Stimulated activated CD8-positive, alpha-beta memory T cell treated with anti-CD3 and anti-CD28 coated beads, Interleukin-7, amount 100 ng/mL, for 4 hours (primary cell): ENCODE measurements at places on chromosomes 16 and 17.

DNA sequence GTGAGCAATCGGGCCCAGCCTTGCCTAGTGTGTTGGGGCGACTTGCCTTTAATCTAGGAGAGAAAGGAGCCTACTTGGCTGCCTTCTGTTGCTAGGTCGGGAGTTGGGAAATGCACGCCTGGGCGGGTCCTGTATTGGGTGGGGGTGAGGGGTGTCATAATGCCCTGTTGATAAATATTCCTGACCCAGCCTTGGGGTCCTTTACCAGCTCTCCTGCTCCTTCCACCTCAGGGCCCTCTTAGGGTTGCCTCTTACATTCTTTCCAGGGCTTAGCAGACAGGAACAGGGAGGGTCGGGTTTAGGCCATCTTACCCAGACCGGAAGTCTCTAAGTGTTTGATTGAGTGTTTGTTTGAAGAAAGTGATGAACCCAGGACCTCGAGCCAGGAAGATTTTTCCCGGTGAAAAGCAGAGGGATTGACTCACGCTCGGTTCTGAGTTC lies 112.9 kb downstream of the SEC14L1 start:
- DNase-seq = no peak

GRCh38 chr17:1714980-1715802 lies 5.0 kb upstream of the TLCD2 start:
- DNase-seq = no peak

GRCh38 chr17:69672924-69673323 lies 258.4 kb downstream of the MAP2K6 start:
- DNase-seq = no peak

- no peak for DNase-seq
These were observed 25.3 kb downstream of the CDH13 start for GRCh38 chr16:82651921-82652601.
